ENCODE measurements at places on chromosomes 11 and 22.

DNA sequence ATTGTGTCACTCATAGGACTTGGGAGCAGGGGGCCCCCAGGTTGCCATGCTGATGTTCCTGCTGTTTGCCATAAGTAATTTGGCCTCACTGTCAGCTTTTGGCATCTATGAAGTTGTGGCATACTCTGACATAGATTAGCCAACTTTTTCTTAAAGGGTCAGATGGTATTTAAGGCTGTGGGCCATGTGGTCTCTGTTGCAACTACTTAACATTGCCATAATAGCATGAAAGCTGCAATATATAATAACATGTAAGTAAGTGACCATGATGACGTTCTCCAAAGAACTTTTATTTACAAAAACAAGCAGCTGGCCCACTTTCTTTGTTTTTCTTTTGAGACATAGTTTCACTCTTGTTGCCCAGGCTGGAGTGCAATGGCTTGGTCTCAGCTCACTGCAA, 2.2 kb upstream of the TMEM216 start:
- DNase-seq, result no peak

- DNase-seq, result no peak
Observed at GRCh38 chr11:7896009-7896785, 34.9 kb downstream of the OR10A6 start.

- no peak for DNase-seq
Observed at GRCh38 chr11:120125024-120125423, 12.9 kb downstream of the TRIM29 start.

- peak; percentile 61 for DNase-seq
Observed at GRCh38 chr11:57527056-57527631, 3.4 kb downstream of the TIMM10 start.

GRCh38 chr11:113341388-113342165, 27.2 kb downstream of the TTC12 start:
- no peak for DNase-seq

GRCh38 chr11:69088676-69089146, 40.0 kb downstream of the TPCN2 start:
- peak; percentile 29 for DNase-seq

DNA sequence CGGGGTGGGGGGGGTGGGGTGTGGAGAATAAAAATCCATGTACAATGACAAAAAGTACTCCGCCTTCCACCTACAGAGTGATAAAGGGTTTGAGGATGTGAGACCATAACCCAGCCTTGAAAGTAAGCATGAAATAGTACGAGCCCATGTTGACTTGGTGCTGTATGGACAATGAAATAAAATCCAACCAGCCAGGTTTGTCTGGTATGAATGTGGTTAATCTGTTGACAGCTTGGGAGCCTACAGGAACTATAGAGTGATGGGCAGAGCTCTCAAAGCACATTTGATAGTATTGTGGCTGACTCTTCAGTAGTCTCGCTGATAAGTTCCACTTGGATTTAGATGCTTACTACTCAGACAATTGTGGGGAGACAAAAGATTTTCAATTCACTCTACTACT, 48.8 kb upstream of the CD44 start:
- DNase-seq, result no peak

- no peak for DNase-seq
Observed at GRCh38 chr22:20380486-20380885, 13.5 kb upstream of the ZNF74 start.

DNA sequence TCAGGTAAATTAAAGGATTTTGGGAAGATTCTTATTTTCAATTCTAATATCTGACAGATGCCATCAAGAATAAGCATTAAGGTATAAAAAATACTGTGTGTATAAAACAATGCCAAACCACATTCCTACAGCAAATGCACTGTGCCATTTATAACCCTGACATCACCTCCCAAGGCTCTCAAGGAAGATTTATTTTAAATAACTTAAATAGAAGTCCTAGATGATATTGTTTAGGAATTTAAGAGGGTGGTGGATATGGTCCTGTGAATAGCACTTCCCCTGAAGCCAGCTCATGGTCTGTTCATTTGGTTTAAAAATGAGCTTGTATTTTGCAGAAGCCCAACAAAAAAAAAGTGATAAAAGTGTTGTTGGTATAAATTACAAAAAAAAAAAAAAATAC, 32.1 kb downstream of the PPIL2 start:
- DNase-seq, result no peak

DNA sequence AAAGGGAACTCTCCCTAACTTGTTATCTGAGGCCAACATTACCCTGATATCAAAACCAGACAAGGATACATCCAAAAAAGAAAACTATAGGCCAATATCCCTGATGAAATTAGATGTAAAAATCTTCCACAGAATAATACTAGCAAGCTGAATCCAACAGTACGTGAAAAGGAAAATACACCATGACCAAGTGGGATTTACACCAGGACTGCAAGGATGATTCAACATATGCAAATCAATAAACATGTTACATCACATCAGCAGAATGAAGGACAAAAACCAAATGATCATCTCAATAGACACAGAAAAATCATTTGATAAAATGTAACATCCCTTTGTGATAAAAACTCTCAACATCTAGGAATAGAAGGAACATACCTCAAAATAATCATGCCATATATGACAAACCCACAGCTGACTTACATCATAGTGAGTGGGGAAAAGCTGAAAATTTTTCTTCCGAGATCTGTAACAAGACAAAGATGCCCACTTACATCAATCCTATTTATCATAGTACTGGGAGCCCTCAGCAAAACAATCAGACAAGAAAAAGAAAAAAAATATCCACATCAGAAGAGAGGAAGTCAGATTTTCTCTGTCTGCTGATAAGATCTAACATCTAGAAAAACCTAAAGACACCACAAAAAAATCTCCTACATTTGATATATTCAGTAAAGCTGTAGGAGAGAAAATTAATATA, 703.3 kb upstream of the ANO5 start:
- no peak for DNase-seq
